ENCODE measurements at places on chromosomes 4 and X.

GRCh38 chrX:135740681-135741149, 27.3 kb downstream of the CT45A1 start:
- no peak for DNase-seq

GRCh38 chr4:4289055-4289454, 899 bp downstream of the LYAR start:
- DNase-seq = no peak

- no peak for DNase-seq
These were observed 2.3 kb downstream of the VEGFC start for GRCh38 chr4:176790398-176790797.

DNA sequence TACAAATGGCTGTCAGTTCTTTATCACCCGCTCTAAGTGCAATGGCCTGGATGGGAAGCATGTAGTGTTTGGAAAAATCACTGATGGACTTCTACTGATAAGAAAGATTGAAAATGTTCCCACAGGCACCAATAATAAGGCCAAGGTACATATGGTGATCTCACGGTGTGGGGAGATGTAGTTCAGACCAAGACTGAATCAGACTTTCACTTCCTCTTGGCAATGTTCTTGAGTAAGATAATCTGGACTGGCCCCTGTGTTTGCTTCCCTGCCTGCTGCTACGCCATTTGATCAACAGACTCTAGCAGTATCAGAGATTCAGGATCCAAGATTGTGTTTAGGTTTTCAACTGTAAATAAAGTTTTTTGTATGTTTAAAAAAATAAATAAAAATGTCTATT, 682.2 kb upstream of the AMOT start:
- DNase-seq = no peak

- DNase-seq = no peak
These were observed 269.7 kb upstream of the PCDH7 start for GRCh38 chr4:30450474-30450873.

- no peak for DNase-seq
These were observed 107.6 kb downstream of the USP9X start for GRCh38 chrX:41192880-41193279.

- DNase-seq = no peak
These were observed 128.2 kb downstream of the RASGEF1B start for GRCh38 chr4:81343536-81343935.

DNA sequence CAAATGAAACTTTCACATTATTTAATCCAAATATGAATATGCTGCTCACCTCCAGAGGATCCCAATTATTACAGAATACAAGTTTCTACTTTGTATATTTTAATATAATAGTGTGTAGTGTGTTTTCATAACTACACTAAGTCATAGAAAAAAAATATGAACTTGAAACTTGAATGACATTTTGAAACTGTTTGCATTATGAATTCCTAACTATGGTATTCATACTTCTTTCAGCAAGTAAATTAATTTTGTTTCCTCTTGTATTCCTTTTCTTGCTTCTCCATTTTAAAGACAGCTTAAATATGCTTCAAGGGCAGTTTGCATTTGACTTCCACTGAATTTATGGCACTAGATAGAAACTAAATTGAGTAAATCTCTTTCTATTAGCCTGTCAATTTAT, 177.1 kb downstream of the BMPR1B start:
- DNase-seq = no peak

DNA sequence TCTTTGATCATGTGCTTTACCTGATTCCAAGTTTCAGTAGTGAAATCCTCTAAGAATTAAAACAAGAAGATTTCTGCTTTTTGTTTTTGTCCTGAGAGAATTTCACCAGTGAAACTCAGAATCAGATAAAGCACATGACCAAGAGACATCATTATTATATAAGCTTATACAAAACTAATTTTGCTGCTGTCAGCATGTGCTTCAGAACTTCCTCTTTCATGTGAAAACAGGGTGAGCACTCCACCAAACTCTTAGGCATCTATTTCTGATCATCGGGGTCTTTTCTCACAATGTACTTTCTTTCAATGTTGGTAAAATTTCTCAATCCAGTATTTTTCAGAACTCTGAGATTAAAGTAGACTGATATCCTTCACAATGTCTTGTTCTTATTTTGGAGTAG, 152.1 kb downstream of the SLC39A8 start:
- no peak for DNase-seq

- DNase-seq = no peak
These were observed 37.6 kb downstream of the C4orf50 start for GRCh38 chr4:5980436-5981155.

GRCh38 chr4:56859841-56860240, 38.3 kb upstream of the SPINK2 start:
- DNase-seq = no peak

GRCh38 chr4:138948918-138949317, 66.7 kb upstream of the NOCT start:
- DNase-seq = no peak

- DNase-seq = no peak
These were observed 9.6 kb downstream of the BMP3 start for GRCh38 chr4:81040012-81040659.

DNA sequence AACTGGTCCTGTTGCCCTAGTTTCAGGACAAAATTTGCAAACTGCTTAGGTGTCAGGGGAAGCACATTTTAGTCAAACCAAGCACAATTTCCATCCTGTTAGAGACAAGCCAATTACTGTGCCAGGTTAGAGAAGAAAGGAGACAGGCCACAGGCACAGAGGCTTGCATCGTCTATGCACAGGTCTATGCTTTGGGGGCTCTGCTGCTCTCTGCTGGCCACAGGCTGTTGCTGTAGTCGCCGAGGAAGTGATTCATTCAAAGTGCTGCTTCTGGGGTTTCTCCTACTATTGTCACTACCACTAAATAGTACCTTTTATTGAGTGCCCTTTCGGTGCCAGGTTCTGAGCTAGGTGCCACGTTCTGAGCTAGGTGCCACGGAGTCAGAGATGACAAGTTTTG, 45.5 kb downstream of the VGLL1 start:
- peak; percentile 41 for DNase-seq

GRCh38 chrX:25389266-25389665, 373.5 kb upstream of the ARX start:
- no peak for DNase-seq

- no peak for DNase-seq
These were observed 282.2 kb upstream of the SLIT2 start for GRCh38 chr4:19969492-19969891.

GRCh38 chrX:71532078-71532752, 689 bp upstream of the OGT start:
- peak; percentile 30 for DNase-seq

GRCh38 chrX:31058284-31058683, 13.6 kb downstream of the FTHL17 start:
- no peak for DNase-seq

- DNase-seq = no peak
These were observed 45.5 kb downstream of the SMIM31 start for GRCh38 chr4:164799410-164799809.

DNA sequence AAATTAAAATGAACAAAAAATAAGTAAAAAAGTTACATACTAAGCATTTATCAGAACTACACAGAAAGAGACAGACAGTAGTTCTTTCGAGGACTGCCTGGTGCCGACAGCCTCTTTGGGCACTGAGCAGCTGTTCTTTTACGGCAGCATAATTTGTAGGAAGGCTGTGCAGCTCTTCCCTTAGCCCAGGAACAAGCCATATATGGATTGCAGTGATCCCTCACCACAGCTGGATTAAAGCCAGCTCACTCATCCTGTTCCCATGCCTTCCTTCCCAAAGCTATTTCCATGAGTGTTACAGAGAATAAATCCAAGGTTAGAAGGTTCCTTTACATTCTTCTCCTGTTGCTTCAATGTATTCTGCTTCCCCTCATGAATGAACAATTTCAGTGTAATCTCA, 71.7 kb downstream of the DDX60L start:
- DNase-seq = no peak

- DNase-seq = no peak
These were observed 10.6 kb downstream of the NDP start for GRCh38 chrX:43962636-43963035.

GRCh38 chr4:160251522-160252170, 1148.8 kb downstream of the RAPGEF2 start:
- no peak for DNase-seq

- peak; percentile 3 for DNase-seq
These were observed 73.4 kb upstream of the TTC29 start for GRCh38 chr4:147019091-147019490.

- DNase-seq = no peak
These were observed 419.3 kb upstream of the ADGRL3 start for GRCh38 chr4:60780874-60781273.

Measured in stimulated activated CD8-positive, alpha-beta memory T cell treated with anti-CD3 and anti-CD28 coated beads, Interleukin-12 subunit alpha, Interleukin-12 subunit beta, amount 100 ng/mL, for 1 hour (primary cell).